Thoracic aorta endothelial cell (primary cell): ENCODE measurements at places on chromosomes 3 and 15. TPM values are rescaled to one million over a fixed set of nuclear protein-coding genes. Genes with fewer than 3 reads are reported as not detected.

GRK7 gene
- total RNA-seq = not detected in 2 replicates

SEMA3F gene
- total RNA-seq = 75.3 and 134 TPM in 2 replicates

MUSTN1 gene
- not detected in 2 replicates for total RNA-seq

OPA1 gene
- total RNA-seq = 129 and 137 TPM in 2 replicates
